ENCODE measurements at places on chromosomes 2 and 18.

- no peak for DNase-seq
Observed at GRCh38 chr18:59079264-59079663, 60.4 kb upstream of the SEC11C start.

DNA sequence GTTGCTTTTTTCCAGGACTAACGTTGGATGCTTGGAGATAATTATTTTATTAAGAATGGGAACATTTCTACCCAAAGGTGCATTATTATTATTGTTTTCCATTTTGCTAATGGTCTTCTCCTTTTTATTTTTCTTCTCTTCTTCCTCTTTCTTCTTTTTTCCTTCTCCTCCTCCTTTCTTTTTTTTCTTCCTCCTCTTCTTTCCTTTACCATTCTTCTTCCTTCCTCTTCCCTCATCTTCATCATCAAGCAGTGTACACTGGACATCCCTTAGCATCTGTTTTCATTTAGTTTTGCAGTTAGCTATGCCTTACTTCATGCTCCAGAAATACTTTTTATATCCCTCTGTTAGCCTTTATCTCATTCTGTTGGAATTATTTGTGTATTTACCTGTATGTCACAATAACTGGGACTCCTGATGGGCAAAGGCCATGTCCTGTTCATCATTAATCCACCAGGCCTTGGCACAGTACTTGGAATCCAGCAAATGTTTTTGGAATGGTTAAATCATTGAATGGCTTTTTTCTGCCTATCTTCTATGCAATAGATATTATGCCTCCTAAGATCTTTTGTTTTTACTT lies 162.7 kb downstream of the CAMKMT start:
- no peak for DNase-seq

- no peak for DNase-seq
Observed at GRCh38 chr18:55100817-55101457, 141.7 kb upstream of the CCDC68 start.

- no peak for DNase-seq
Observed at GRCh38 chr2:218230882-218231281, 13.9 kb downstream of the ARPC2 start.

DNA sequence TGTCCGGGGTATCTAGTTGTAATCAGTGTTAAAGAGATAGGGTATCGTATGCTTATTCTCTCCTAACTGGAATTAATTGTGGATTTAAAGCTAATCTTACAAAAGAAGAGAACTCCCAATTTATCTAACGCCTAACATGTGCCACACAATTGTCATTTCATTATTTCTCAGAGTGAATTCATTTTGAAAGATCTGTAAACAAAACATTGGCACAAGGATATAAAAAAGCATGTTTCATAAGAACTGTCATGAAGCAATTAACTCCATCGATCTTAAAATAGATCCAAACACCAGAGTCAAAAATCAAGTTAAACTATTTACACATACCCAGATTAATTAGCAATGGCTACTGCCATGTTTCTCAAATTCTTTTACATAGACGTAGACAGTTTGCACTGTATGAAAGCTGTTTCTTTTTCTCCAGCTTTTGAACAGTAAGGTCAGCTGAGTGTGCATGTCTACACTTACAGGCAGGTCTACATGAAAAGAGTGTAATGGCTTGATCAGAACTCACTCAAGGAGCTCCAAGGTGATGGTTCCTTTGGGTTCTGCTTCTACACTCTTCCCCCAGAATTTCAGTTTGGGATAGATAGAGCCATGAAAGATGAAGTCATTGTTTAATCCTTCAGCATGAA lies 38.8 kb downstream of the CABYR start:
- no peak for DNase-seq

DNA sequence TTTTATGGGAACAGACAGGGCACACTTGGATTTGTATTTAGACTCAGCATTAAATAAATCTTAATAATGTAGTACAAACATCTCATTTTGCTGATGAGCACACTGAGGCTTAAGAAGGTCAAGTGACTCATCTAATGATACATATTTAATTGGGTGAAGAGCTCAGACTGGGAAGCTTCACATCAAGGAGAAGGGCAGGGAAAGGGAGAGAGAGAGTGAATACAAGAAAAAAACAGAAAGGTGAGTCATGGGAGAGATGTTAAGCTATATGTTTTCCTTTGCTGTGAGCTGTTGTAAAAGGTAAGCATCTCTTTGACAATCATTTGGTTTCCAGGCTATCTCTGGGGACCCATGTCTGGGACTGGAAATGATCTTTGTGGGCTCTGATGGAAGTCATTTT lies 277.8 kb downstream of the SETBP1 start:
- no peak for DNase-seq

GRCh38 chr2:7269106-7269643 lies 352.0 kb downstream of the RNF144A start:
- DNase-seq: no peak

GRCh38 chr2:213237787-213238186 lies 46.5 kb upstream of the SPAG16 start:
- DNase-seq: no peak

DNA sequence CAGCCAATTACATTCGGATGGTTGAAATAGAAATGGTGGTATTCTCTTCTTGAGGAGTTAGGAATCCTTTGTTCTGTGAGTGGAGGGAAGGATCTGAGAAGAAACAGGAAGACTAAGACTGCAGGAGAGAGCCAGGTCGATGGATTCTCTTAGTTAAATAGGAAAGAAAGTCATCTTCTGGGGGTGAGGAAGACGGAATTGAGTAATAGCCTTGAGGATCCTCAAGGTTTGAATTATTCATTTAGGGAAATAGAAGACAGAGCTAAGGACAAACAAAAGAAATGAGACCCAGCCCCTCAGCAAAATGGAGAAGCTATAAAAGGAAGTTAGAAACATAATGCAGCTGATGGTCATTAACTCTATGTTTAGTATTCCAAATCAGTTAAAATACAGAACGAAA lies 1.8 kb downstream of the LAPTM4A start:
- no peak for DNase-seq

- DNase-seq: no peak
Observed at GRCh38 chr2:238706673-238707072, 141.2 kb upstream of the TWIST2 start.

- DNase-seq: no peak
Observed at GRCh38 chr18:62715436-62715758, at the start of gene PHLPP1. Gene PHLPP1, plus strand, starts transcription at chr18:62715541. Its CDS starts 143 bp downstream, at chr18:62715684.

- no peak for DNase-seq
Observed at GRCh38 chr2:181484851-181485637, 27.9 kb downstream of the ITGA4 start.

- DNase-seq: no peak
Observed at GRCh38 chr2:36146765-36147164, 208.8 kb upstream of the CRIM1 start.

Data from stimulated activated CD8-positive, alpha-beta memory T cell treated with anti-CD3 and anti-CD28 coated beads, Interleukin-4, amount 100 ng/mL, for 1 hour (primary cell).